ENCODE measurements at places on chromosomes 13 and 19.

DNA sequence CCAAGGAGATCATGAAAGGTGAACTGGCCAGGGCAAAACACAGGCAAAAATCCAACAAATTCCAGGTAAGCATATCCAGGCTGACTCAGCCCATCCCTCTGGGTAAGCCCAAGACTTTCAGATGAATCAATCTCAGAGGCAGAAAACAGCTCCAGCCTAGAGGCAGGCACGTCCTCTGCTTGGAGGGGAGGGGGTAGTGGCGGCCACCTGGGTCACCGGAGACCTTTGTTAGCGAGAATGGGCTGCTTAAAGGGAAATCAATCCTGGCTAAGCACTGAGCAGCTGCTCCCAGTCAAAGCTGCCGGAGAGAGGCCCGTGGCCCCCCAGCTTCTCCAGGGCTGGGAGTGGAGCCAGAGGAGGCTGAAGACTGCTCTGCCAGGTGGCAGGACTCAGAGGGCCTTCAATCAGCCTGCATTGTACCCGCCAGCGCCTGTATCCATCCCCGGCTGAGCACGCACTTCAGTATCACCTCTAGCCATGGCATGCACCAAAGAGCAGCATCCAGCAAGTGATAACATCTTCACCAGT, 48.2 kb downstream of the PIN1 start:
- no peak overlapping the region for H3K27ac ChIP-seq
- no peaks in the 10 kb centered on the region for H3K27me3 ChIP-seq
- H3K4me3 ChIP-seq, result no peak overlapping the region
- H3K36me3 ChIP-seq, result no peaks in the 10 kb centered on the region
- no peak for DNase-seq

GRCh38 chr19:21094347-21095025, 12.5 kb downstream of the ZNF714 start:
- H3K4me1 ChIP-seq, result no peaks in the 10 kb centered on the region
- no peak overlapping the region for H3K4me3 ChIP-seq
- no peak overlapping the region for H3K27ac ChIP-seq
- DNase-seq, result no peak
- H3K27me3 ChIP-seq, result no peaks in the 10 kb centered on the region

DNA sequence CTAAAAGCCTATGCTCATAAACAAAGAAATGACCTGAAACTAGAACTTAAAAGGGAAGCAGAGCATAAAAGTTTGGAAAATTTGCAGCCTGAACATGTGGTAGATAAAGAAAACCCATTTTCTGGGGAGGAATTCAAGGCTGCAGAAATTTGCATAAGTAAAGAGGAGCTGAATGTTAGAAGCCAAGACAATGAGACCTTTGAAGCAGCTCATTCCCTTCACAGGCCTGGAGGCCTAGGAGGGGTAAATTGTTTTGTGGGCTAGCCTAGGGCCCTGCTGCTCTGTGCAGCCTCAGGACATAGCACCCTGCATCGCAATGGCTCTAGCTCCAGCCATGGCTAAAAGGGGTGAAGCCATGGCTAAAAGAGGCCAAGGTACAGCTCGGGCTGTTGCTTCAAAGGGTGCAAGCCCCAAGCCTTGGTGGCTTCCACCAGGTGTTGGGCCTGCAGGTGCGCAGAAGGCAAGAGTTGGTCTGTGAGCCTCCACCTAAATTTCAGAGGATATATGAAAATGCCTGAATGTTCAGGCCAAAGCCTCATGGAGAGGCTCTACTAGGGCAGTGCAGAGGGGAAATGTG, 38.3 kb downstream of the ZIC2 start:
- no peaks in the 10 kb centered on the region for H3K27me3 ChIP-seq
- no peak for DNase-seq
- no peak overlapping the region for H3K27ac ChIP-seq
- H3K36me3 ChIP-seq, result no peaks in the 10 kb centered on the region
- H3K4me1 ChIP-seq, result no peaks in the 10 kb centered on the region

GRCh38 chr13:25574437-25575411, 202.9 kb downstream of the ATP8A2 start:
- DNase-seq, result peak; percentile 88
- no peak overlapping the region for H3K27ac ChIP-seq
- 0 out of 2 replicates have a peak, but pooled peaks cover 2% of the 10 kb centered on the region for H3K4me1 ChIP-seq
- no peaks in the 10 kb centered on the region for H3K36me3 ChIP-seq
- H3K27me3 ChIP-seq, result no peaks in the 10 kb centered on the region
- no peak overlapping the region for H3K4me3 ChIP-seq

- no peak overlapping the region for H3K27ac ChIP-seq
- no peaks in the 10 kb centered on the region for H3K4me1 ChIP-seq
- no peak for DNase-seq
- no peaks in the 10 kb centered on the region for H3K36me3 ChIP-seq
- no peaks in the 10 kb centered on the region for H3K27me3 ChIP-seq
- H3K4me3 ChIP-seq, result no peak overlapping the region
Measured at GRCh38 chr19:54011507-54012211, 20.2 kb downstream of the CACNG6 start.

All from iPS DF 6.9 (cell line).